ENCODE measurements at places on chromosomes 11 and 22. TPM values are rescaled to one million over a fixed set of nuclear protein-coding genes. Genes with fewer than 3 reads are reported as not detected.

Gene MYH9
- 848 TPM for total RNA-seq

Gene TRIM51
- total RNA-seq, result not detected

Gene RBMXL2
- not detected for total RNA-seq

Gene P4HA3
- not detected for total RNA-seq

Gene MCHR1
- not detected for total RNA-seq

Gene SPA17
- 1.5 TPM for total RNA-seq

Gene GAS2L1
- total RNA-seq, result 7.6 TPM

Gene FOLR2
- not detected for total RNA-seq

Gene ELFN2
- total RNA-seq, result 0.53 TPM

Gene RCOR2
- total RNA-seq, result 0.46 TPM

Gene TREH
- total RNA-seq, result not detected

Gene AGBL2
- 6.5 TPM for total RNA-seq

Gene POTEH
- not detected for total RNA-seq

Gene KRTAP5-2
- total RNA-seq, result not detected

Gene MMP8
- not detected for total RNA-seq

Gene PARVB
- total RNA-seq, result 22.2 TPM

Gene DGAT2
- 0.46 TPM for total RNA-seq

Gene OR52A5
- not detected for total RNA-seq

Gene HTR3B
- total RNA-seq, result not detected

Gene CDHR5
- not detected for total RNA-seq

Gene SOX6
- total RNA-seq, result not detected

Gene HEPACAM
- not detected for total RNA-seq

Gene IFITM10
- 0.68 TPM for total RNA-seq

Gene TMEM132A
- total RNA-seq, result 0.31 TPM

Gene EMSY
- 29.4 TPM for total RNA-seq

Gene APLP2
- 25.1 TPM for total RNA-seq
